Uterus (tissue), 4 donors: ENCODE measurements at places on chromosomes 7 and 10. TPM values are rescaled to one million over a fixed set of nuclear protein-coding genes. Genes with fewer than 3 reads are reported as not detected.
A peak's percentile ranks its signal among the peaks of the same experiment; 100 is the strongest.

DNA sequence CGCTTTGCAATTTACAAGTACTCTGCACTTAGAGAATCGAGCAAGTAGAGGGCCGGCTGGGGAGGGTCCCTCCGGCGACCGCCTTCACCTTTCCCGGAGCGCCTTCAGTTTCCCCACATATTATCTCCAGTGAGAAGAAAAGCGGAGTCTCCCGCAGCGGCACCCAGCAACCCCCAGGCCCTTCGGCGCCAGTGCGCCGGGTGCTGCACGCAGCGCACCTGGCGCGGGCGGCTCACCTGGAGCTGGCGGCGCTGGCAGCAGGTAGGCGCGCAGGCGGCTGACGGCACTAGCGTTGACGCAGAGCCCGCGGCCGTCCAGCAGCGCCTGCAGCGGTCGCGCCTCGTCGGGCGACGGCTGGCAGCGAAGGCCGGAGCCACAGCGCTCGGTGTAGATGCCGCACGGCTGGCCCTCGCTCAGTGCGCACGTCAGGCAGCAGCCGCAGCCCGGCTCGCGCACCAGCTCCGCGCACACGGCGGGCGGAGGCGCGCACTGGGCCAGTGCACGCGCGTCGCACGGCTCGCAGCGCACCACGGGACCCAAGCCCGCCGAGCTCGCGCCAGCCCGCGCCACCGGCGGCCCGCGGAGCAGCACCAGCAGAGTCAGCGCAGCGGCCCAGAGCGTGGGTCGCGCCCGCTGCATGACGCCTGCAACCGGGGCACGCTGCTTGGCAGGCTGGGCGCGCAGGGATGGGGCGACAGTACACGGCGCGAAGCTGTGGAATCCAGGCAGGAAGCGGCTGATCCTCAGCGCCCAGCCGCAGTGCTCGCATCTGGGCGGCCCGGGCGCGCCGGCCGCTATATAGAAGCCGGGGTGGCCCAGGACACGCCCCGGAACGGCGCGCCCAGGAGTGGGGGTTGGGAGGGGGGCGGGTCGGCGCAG is at the start of gene IGFBP3:
Gene IGFBP3, minus strand, starts transcription at position 771 of the 879 bp plus-strand sequence. Its CDS starts 132 bp downstream, at position 639.
- peak; percentile 48 for DNase-seq

DNA sequence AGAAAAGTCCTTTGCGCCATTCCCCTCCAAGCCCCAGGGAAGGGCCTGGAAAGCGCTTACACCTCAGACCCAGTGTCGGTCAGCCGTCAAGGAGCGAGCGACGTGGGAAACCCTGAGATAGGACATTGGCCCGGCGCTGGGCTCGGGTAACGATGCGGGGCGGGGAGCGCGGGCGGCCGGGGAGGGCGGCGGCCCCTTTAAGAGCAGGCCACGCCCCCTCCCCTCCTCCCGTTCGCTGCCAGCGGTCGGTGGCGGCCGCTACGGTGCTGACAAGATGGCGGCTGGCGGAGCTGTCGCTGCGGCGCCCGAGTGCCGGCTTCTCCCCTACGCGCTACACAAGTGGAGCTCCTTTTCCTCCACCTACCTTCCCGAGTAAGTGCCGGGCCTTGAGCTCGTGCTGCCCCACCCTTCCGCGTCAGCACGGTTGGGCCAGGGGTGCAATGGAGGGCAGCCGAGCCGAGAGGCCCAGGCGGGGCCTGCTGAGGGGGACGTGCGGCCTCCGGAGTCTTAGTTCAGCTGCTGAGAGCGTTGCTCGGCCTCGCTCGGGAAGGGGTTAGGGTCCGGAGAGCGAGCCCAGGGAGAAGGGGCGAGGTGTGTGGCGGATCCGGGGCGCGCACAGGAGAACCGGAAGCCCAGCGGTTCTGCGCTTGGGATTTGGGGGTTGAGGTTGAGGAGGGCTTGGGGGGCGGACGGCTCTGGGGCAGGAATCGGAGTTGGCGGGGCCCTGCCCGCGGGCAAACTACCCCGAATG is at the start of gene MKLN1:
Gene MKLN1, plus strand, starts transcription at position 251 of the 751 bp plus-strand sequence. Its CDS starts 24 bp downstream, at position 275.
- peak; percentile 90 for DNase-seq

- DNase-seq = no peak
Observed at GRCh38 chr7:21261627-21262594, 166.0 kb upstream of the SP4 start.

Gene SLC29A4
- not detected for total RNA-seq

GRCh38 chr10:33254556-33255160 is 79.8 kb downstream of the NRP1 start:
- no peak for DNase-seq
